NCI-H2081 (cell line): ENCODE measurements at places on chromosomes 2 and 18.
A peak's percentile ranks its signal among the peaks of the same experiment; 100 is the strongest.

- DNase-seq, result no peak
Observed at GRCh38 chr18:8329186-8329771, 280.0 kb upstream of the RAB12 start.

DNA sequence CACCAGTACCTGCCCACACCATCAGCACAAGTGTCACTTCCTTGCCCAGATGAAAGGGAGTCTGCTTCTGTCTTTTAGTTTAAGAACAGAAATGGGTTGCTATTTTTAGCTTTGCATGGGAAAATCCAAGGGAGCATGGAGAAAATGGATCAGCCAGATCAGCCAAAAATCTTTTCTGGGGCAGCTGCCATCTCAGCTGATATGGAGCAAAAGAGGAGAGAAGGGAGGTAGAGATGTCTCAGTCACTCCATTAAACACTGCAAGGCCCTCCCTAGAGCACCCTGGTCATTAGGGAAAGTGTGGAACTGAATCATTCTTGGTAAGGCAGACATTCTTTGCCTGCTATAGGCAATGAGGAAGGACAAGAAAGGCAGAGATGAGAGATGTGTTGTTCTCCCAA lies 79.9 kb downstream of the CTAGE1 start:
- no peak for DNase-seq

GRCh38 chr2:101296371-101296770 lies 12.1 kb downstream of the RNF149 start:
- no peak for DNase-seq

- DNase-seq, result no peak
Observed at GRCh38 chr18:3578621-3579020, 128.6 kb downstream of the TGIF1 start.

DNA sequence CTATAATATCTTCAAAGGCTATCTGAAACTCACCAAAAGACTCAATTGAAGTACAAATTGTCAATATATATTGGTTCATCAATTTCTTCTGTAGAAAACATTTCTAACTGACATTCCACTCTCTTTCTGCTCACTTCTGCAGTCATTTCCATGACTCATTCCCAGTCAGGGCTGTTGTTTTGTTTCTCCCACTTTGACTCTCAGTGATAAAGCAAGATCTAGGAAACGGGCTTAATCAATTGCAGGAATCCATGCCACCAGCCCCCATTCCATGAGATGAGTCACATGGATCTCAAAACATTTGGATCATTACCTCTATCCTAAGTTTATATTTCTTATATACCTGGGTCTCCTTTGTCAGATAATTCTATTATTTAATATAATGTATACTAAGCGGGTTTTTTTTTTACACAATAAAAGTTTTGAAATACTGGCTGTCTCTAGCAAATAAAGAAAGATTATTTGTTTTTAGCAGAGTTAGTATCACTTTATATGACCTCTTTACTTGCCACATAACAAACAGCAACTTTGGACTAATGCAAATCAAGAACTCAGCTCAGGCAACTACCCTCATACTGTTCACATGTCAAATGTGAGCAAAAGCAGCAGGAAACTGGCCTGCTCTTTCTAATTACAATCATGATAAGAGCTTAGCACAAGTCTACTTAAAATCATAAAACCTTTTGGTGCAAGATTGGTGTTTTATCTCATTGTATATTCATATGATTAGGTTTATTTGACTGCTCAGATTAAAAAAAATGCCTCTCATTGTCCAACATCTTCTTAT lies 251.1 kb upstream of the PIK3C3 start:
- DNase-seq, result no peak

- DNase-seq, result peak; percentile 37
Observed at GRCh38 chr2:179861027-179861415, 391 bp downstream of the ZNF385B start.

DNA sequence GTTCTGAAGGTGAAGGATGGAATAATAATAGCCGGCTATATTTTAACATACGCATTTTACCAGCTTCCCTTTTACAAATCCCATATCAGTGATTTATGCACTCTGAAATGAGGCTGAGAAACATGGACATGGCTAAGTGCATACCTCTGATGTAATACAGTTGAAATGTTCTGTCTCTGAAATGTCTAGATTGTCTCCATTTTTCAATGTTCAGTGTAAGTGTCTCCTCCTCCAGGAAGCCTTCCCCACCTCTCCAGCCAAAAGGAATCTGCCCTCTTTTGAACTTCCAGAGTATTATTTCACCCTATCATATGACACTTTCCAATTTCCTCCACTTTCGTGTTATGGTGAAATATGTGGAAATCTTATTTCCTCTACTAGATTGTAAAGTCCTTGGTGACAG lies 29.5 kb upstream of the ME2 start:
- DNase-seq, result no peak

DNA sequence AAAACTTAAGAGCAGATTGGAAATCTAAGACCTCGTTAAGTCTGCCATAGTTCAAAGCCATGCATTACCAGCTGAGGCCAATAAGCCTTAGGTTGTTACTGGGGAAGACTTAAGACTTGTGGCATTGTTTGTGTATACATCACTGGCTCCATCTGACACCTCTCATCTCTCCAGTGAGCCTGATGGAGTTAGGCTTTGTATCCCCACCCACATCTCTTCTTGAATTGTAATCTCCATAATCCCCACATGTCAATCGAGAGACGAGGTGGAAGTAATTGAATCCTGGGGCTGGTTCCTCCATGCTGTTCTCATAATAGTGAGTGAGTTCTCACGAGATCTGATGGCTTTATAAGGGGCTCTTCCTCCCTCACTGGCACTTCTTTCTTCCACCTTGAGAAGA lies 404.6 kb downstream of the ARHGAP15 start:
- DNase-seq, result no peak

DNA sequence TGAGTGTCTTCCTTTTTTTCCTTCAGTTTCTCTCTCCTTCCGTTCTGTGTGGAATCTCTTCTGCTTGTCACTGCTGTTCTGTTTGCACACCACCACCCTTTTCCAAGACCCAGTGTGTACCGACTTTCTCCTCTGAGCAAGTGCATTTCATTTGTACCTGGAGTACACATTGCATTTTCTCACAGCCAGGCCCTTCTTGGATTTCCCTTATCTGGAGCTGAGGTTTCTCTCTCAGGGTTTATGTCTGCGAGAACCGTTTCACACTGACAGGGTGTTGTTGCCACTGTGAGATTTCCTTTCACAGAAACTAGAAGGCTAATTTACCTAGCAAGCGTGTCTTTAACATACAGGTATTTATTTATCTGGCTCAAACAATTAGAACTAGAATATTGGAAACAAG lies 26.2 kb downstream of the NCOA1 start:
- DNase-seq, result no peak

- DNase-seq, result no peak
Observed at GRCh38 chr2:69674316-69674670, 30.8 kb upstream of the AAK1 start.

GRCh38 chr2:121196132-121196848 lies 88.7 kb downstream of the TFCP2L1 start:
- peak; percentile 73 for DNase-seq

GRCh38 chr2:151053661-151053990 lies 208.0 kb downstream of the RBM43 start:
- DNase-seq, result no peak

- DNase-seq, result no peak
Observed at GRCh38 chr2:7730449-7730848, 813.2 kb downstream of the RNF144A start.

DNA sequence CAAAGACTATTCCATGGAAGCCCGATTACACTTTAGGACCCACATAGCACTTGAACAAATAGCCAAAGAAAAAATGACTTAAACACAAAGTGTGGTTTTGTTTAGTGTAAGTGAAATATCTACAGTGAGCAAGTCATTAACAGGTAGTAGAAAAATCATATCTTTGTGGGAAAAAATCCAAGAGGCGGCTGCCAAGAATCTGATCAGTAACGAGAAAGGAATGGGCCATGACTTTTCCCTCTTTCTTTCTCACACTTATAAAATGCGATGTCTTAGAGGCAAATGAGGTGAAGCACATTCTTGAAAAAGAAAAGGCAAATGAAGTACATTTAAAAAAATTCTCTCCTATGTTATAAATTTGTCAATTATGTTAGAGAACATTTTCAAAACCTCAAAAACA lies 12.9 kb upstream of the GEMIN6 start:
- DNase-seq, result no peak

DNA sequence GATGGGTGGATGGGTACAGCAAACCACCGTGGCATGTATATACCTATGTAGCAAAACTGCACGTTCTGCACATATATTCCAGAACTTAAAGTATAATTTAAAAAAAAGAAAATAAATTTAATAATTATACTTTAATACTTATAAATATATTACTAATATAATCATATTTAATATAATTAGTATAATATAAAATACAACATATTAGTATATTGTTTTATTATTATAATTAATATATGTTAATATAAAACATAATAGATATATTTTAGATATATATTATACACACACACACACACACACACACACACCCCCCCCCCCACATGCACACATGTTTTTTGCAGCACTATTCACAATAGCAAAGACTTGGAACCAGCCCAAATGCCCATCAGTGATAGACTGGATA lies 29.8 kb downstream of the RPIA start:
- DNase-seq, result no peak

DNA sequence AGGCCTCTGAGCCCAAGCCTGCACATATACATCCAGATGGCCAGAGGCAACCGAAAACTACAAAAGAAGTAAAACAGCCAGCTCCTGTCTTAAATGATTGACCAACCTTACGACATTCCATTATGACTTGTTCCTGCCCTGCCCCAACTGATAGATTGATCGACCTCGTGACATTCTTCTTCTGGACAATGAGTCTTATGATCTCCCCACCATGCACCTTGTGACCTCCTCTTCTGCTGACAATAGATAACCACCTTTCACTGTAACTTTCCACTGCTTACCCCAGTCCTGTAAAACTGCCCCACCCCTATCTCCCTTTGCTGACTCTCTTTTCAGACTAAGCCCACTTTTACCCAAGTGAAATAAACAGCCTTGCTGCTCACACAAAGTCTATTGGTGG lies 670.0 kb upstream of the PKDCC start:
- no peak for DNase-seq

- DNase-seq, result peak; percentile 44
Observed at GRCh38 chr2:229141424-229142025, 129.6 kb downstream of the PID1 start.

DNA sequence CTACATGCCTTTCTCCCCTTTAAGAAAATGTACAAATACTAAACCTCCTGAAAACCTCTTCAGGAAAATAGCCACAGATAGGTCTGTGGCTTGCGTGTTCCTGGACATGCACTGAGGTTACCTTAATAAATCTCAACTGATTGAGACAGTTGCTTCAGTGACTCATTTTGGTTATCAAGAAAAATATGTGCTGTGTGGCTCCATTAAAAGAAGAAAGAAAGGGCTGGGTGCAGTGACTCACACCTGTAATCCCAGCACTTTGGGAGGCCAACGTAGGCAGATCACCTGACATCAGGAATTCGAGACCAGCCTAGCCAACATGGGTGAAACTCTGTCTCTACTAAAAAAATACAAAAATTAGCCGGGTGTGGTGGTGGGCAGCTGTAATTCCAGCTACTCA lies 27.1 kb downstream of the CREG2 start:
- DNase-seq, result no peak

- no peak for DNase-seq
Observed at GRCh38 chr2:136233298-136233697, 115.3 kb upstream of the CXCR4 start.

GRCh38 chr2:159090514-159091201 lies 122.2 kb downstream of the TANC1 start:
- no peak for DNase-seq

GRCh38 chr2:128686881-128687555 lies 368.4 kb upstream of the HS6ST1 start:
- DNase-seq, result no peak

GRCh38 chr2:177165061-177165583 lies 47.5 kb upstream of the HNRNPA3 start:
- peak; percentile 34 for DNase-seq

- DNase-seq, result no peak
Observed at GRCh38 chr2:178188466-178188865, 5.8 kb upstream of the OSBPL6 start.

GRCh38 chr2:241258505-241259280 lies 56.8 kb downstream of the HDLBP start:
- DNase-seq, result no peak

DNA sequence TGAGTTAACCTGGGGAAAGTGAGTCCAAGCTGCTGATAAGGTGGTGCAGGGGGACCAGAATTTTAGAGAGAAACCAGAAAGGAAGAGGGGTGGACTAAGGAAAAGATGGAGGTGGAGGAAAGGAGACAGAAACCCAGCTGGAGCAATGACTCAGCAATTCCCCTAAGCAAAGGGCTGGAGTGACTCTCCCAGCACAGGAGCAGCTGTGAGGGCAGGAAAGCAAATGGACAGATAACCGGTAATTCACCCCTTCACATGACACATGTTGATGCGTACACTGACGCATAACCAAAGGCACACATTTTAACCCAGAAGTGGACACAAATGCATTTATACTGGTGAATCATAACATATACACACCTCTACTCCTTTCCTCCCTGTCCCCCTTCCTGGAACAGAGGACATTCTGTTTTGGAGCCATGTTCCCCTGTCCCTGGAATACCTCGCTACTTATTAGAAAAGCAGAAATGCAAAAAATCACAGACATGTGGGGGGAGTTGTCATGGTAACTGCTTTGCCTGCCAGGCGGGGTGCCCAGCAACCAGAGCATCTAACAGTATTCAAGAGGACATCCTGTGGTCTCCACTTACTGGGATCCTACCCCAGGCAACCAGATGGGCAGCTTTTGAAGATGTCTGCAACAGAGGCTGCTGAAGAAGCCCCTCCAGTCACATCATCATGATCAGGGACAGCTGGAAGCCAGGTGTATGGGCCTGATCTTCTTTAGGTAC lies 4.7 kb downstream of the CDK5R2 start:
- peak; percentile 76 for DNase-seq

GRCh38 chr2:28269019-28269784 lies 123.5 kb upstream of the FOSL2 start:
- no peak for DNase-seq

DNA sequence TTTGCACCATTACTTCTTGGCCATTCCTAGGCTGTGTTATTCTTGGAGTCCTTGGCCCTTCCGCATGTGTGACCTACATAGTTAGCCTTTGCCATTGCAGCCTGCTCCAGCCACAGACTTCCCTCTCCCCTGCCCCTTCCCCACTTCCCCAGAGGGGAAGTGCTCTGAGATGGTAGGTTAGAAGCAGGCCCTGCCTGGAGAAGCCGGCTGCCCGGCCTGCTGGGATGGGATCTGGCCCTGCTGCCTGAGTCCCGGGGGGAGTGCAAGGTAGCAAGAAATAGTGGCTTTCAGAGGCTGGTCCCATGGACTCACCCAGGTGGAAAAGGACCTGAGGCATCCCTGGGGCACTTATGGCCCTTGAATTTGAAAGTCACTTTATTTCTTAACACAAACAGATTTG lies 28.4 kb upstream of the OTOF start:
- no peak for DNase-seq

- DNase-seq, result no peak
Observed at GRCh38 chr18:41266616-41267015, 688.4 kb upstream of the PIK3C3 start.

DNA sequence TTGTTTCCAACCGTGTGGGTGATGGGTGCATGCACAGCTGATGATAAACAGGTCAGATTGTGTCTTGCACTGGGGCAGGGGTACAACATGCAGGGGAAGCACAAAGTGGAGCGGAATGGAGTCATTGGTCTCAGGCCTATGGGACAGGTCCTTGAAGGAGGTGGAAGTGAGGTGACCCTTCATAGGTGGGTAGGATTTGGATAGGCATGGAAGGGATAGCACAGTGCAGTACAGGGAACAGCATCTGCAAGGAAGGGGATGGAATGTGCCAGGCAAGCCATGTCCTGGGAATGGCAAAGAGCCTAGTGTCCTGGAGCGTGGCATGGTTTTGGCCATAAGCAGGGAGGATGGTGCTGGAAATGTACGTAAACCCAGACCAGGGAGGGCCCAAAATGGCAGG lies 143.9 kb downstream of the CAPN13 start:
- no peak for DNase-seq
